ENCODE measurements at places on chromosomes 6 and 20. TPM values are rescaled to one million over a fixed set of nuclear protein-coding genes. Genes with fewer than 3 reads are reported as not detected.

The GATA5 gene
- total RNA-seq, result not detected

The PSORS1C2 gene
- total RNA-seq, result not detected

The SRSF12 gene
- total RNA-seq, result 0.37 TPM

The FYN gene
- 55.1 TPM for total RNA-seq

The PM20D2 gene
- 9.2 TPM for total RNA-seq

The GHRH gene
- total RNA-seq, result not detected

The OR2H1 gene
- total RNA-seq, result not detected

The ARHGAP40 gene
- total RNA-seq, result not detected

The WFDC2 gene
- total RNA-seq, result not detected

The ZNF341 gene
- total RNA-seq, result 1.8 TPM

The BPI gene
- total RNA-seq, result not detected

The MAP7 gene
- total RNA-seq, result 0.37 TPM

The CST5 gene
- total RNA-seq, result not detected

The GSTA4 gene
- total RNA-seq, result 36.7 TPM

The ISM1 gene
- 1.5 TPM for total RNA-seq

The POPDC3 gene
- total RNA-seq, result 23.7 TPM

The MYMX gene
- total RNA-seq, result not detected

The TFAP2D gene
- not detected for total RNA-seq

The ETV7 gene
- total RNA-seq, result 0.20 TPM

The B3GALT4 gene
- total RNA-seq, result 2.5 TPM

The BPIFB3 gene
- total RNA-seq, result not detected

The KCNG1 gene
- total RNA-seq, result 5.5 TPM

The SYNDIG1 gene
- total RNA-seq, result under 0.01 TPM

The SLC17A2 gene
- total RNA-seq, result not detected

The ZC3H12D gene
- 0.37 TPM for total RNA-seq

The RHAG gene
- total RNA-seq, result not detected

The MYLK4 gene
- total RNA-seq, result 0.73 TPM

The TCP11 gene
- 0.37 TPM for total RNA-seq

All from subcutaneous preadipocyte (primary cell).